NCI-H2081 treated with DMSO at 0.1 percent for 48 hours (cell line): ENCODE measurements at places on chromosomes 12 and 14.

DNA sequence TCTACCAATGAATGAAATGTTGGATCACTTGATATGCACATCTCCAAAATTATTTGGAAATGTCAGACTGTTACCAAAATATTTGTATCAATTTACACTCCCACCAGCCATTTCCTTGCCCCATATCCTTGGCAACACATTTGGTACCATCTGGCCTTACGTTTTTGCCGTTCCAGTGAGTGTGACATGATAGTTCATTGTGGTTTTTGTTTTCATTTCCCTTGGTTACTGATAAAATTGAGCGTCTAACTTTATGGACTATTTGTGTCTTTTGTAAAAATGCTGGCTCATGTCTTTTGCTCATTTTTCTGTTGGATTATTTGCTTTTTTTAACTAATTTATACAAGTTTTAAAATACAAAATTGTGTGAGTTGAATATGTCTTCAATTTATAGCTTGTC lies 11.0 kb downstream of the KLHDC1 start:
- no peak for DNase-seq

GRCh38 chr12:59452746-59453145 lies 143.1 kb upstream of the SLC16A7 start:
- no peak for DNase-seq

DNA sequence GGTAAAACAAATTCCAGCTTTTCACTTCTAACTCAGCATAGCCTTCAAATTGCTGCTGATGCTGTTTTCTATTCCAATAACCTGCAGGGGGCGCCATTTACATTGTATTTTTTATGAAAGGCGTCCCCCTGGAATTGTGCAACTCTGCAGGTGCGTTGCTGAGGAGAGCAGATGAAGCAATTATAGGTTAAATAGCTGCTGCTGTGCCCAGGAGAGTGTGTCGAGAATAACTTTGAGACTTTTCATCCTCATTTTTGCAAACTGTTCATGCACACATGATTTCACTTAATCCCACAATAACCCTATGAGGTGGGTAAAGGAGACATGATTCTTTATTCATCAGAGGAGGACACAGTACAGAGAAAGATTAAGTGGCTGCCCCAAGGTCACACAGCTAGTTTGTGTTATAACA lies 75.7 kb downstream of the MYRFL start:
- peak; percentile 31 for DNase-seq

DNA sequence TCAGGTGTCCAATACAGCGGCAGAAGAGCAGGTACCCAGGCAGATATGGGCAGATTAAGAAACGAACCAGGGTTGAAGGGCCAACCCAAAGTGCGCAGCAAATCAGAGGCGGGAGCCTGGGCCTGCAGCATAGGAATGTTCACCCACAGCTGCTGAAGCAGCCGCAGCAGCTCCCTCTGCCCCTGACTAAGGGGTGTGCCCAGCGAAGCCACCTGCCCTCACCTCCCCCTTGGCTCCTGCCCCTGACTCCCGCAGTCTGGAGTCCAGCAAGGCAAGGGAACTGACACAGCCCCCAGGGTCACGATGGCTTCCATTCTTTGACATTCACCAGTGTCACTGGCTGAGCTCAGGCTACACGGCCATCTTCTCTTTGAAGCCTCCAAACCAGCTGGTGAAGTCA lies 27.3 kb upstream of the ZFP36L1 start:
- DNase-seq = no peak

DNA sequence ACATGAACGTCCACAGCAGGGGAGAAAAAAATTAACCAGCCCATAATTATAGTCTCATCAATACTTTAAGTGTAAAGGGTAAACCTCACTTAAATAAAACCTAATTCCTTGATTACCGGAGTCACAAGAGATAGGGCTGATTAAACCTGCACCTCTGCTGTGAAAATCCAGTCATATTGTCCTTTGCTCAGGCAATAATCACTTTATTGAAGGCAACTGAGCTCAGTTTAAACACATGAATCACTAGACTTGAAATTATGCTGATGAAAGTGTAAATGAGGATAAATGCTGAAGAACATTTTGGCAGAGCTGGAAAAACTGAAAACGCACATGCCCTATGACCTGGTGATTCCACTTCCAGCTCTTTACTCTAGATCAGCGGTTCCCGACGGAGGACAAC lies 6.7 kb upstream of the HRK start:
- no peak for DNase-seq

GRCh38 chr14:54768501-54769129 lies 134.0 kb downstream of the GCH1 start:
- DNase-seq = no peak

GRCh38 chr14:77961847-77962580 lies 162.1 kb downstream of the ADCK1 start:
- no peak for DNase-seq

DNA sequence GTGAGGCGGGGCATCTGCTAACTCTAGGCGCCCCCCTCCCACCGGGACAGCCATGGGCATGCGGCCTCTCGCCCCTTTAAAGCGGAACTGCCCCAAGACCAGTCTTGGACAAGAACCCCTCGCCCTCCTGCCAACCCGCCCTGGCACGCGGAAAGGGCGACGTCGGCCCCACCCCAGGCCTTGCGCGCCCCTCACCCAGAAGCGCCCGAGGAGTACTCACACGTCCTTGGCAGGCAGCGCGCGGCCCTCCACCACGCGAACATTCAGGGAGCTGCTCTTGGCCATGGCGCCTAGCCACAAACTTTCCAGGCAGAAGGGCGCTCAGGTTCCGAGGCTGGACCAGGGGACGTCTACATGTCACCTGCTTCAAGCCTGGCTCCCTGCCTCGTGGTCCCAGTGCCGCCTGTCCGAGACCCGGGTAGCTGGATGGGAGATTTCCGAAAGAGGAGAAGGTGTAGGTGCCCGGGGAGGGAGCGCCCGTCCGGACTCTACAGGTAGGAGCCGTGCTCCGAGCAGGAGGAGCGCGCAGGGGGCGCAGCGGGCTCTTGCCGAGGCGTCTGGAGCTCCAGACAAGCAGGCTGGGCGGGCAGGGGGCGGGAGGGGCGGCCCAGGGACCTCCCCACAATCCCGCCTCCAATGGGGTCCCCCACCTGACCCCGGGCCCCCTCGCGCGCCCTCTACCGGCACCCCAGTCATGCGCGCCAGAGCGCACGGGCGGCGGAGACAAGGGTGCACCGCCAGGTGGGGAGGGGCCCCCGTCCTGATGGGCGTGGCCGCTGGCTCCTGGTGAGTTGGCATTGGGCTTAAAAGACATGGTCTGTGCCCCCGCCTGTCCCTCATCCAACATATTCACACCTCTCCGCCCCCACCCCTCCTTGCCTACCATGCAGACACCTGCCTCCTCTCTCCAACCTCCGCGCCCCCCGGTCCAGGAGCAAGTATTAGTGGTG lies at the start of gene RASAL1:
Gene RASAL1, minus strand, starts transcription at position 584 of the 950 bp plus-strand sequence. Its CDS starts 299 bp downstream, at position 285.
- no peak for DNase-seq

DNA sequence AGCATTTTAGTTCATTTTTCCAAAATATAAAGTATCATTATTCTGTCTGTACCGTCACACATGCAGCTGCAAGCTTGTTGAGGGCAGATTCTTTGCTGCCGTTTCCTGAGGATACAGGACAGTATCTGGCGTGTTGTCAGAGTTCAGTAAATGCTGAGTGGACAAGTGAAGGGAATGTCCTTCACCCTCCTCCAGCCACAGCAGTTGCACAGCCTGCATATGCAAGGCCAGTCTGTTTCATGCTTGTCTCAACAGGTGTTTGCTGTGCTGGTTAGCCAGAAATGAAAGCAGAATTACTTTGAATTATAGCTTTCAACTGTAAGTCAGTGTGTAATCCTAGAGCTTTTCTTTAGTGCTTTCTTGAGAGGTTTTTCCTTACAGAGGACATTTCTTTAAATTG lies 36.5 kb downstream of the TDP1 start:
- no peak for DNase-seq

GRCh38 chr14:44626423-44626822 lies 119.3 kb upstream of the FSCB start:
- DNase-seq = no peak

- DNase-seq = no peak
Observed at GRCh38 chr14:60713513-60713912, 10.6 kb downstream of the SIX4 start.

GRCh38 chr14:38207736-38208617 lies at the start of gene SSTR1:
Gene SSTR1, plus strand, starts transcription at chr14:38207904. Its CDS starts 1,486 bp downstream, at chr14:38209390.
- DNase-seq = no peak

- peak; percentile 78 for DNase-seq
Observed at GRCh38 chr12:125081427-125081826, 16.2 kb downstream of the AACS start.

- no peak for DNase-seq
Observed at GRCh38 chr14:43872222-43872621, 634.9 kb downstream of the FSCB start.

DNA sequence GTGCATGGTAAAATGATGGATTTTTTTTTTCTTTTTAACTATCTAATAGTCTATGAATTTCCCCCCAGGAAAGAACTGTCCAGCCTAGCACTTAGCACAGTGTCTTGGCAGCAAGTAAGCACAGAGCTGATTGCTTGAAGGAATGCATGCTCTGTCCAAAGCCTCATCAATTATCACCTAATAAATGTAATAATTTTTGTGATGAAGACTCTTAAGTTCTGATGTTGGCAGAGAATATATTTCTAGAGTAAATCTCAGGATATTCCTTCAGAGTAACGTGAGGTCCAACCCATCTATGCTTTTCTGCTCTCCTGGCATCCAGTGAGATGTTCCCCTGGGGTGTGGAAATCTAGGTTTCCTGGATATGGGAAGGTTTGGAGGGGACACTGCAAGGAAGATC lies 152.4 kb downstream of the TMX1 start:
- DNase-seq = no peak

GRCh38 chr14:57833323-57833722 lies 32.6 kb downstream of the SLC35F4 start:
- no peak for DNase-seq

- DNase-seq = no peak
Observed at GRCh38 chr12:108711489-108712164, 19.7 kb downstream of the CORO1C start.

GRCh38 chr12:120677765-120678473 lies 9.0 kb upstream of the MLEC start:
- no peak for DNase-seq

- no peak for DNase-seq
Observed at GRCh38 chr12:69240631-69240995, 1.2 kb downstream of the CPSF6 start.

DNA sequence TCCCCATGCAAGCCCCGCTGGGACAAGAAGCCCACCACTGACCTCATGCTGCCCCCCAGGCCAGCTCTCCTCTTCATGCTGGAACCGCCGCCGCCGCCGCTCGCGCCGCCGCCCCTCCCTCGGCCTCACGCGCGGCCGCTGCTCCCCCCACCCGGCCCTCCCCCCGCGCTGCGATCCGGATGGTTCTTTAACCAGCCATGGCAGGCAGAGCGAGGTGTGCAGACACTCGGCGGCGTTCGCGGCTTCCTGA lies at the start of gene DCAF5:
Gene DCAF5, minus strand, starts transcription at position 218 of the 250 bp plus-strand sequence. Its CDS starts 141 bp downstream, at position 77.
- DNase-seq = no peak

GRCh38 chr12:47604221-47604873 lies 101.5 kb downstream of the RPAP3 start:
- DNase-seq = no peak

- no peak for DNase-seq
Observed at GRCh38 chr14:106844608-106845285, 1318.4 kb downstream of the TMEM121 start.

- DNase-seq = no peak
Observed at GRCh38 chr14:77791225-77791600, 8.7 kb upstream of the ADCK1 start.

DNA sequence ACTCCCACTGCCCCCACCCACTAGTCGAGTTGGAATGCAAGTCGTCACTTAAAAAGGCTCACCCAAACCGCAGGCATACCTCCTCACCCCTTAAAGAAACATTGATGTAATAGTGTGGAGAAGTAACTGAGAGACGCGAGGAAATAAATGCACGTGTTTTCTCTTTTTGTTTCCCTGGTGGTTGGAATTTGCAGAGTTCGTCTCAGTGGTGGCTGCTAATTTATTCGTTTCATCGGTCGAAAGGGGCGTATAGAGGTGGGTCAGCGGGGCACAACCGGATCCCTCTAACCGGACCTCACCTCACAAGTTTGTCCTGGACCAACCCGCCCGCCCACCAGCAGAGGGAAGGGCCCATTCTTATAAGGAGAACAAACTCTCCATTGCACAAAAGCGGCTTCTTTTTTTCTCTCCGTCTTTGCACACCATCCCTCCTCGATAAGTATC lies 5.0 kb upstream of the NPAS3 start:
- DNase-seq = no peak

GRCh38 chr14:103613517-103613916 lies 15.5 kb upstream of the KLC1 start:
- DNase-seq = no peak

- no peak for DNase-seq
Observed at GRCh38 chr14:58752771-58753201, 115.0 kb downstream of the DACT1 start.

- DNase-seq = no peak
Observed at GRCh38 chr14:95759941-95760340, 46.0 kb upstream of the TCL1A start.

DNA sequence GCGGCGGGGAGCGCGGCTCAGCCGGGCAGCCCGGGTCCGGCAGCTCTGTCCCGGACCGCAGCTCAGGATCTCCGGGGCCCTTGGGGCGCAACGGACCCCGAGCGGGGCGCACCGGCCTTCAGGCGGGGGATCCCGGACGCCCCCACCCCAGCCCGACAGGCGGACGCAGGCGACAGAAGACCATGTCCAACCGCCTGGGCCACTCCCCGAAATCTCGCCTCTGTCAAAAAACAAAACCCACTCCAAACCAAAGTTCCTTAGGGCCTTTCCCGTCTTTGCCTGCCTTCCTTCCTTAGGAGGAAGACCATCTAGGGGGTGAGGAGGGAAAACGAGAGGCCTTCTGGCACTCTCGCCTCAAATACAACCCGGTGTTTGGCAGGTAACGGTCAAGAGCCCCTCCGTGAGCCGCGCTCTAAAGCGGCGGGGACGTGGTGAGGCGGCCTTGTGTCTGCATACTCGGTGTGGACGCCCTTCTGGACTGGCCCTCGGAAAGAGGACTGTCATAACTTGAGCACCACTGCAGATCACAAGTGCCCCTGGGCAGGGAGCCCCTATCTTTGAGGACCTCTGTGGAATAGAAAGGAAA lies 604 bp downstream of the HCFC2 start:
- no peak for DNase-seq

- DNase-seq = no peak
Observed at GRCh38 chr12:24840046-24840800, 108.7 kb downstream of the BCAT1 start.

DNA sequence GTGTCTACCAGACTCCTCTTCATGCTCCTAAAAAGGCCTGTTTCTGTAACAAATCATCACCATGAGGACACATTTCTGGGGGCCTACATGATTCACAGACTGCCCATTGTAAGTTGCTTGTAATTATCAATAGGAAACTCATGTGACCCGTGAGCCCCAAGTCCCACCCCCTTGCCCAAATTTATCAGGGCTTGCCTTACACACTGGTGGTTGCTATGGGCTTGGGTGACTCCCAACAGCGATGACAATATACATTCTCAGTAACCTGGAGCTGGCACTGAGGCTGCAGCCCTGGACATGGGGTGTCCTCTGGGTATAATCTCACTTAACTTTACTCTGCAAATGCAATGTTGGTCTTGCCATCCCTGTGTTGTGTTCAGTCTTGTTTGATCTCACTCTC lies 149.2 kb downstream of the NRXN3 start:
- no peak for DNase-seq
